ENCODE measurements at places on chromosomes 11 and 22. TPM values are rescaled to one million over a fixed set of nuclear protein-coding genes. Genes with fewer than 3 reads are reported as not detected.

Gene CDKN1C
- total RNA-seq, result 0.46 TPM

Gene DEFB131B
- not detected for total RNA-seq

Gene FXYD6
- not detected for total RNA-seq

Gene FCHSD2
- 62.6 TPM for total RNA-seq

Gene LRRC4C
- total RNA-seq, result not detected

Gene C11orf97
- total RNA-seq, result not detected

Gene SMPD1
- 50.9 TPM for total RNA-seq

Gene IGSF9B
- total RNA-seq, result 89.6 TPM

Gene OR5P2
- not detected for total RNA-seq

Gene NRIP3
- 4.2 TPM for total RNA-seq

Gene PGR
- total RNA-seq, result not detected

Gene OR51B4
- total RNA-seq, result not detected

Gene CRYBB1
- not detected for total RNA-seq

Gene CYP2D6
- 7.0 TPM for total RNA-seq

Gene PGA5
- not detected for total RNA-seq

Gene FREY1
- total RNA-seq, result 2.7 TPM

Gene KCTD17
- 55.3 TPM for total RNA-seq

Gene FLRT1
- not detected for total RNA-seq

Gene APOL6
- 105 TPM for total RNA-seq

Gene ACTN3
- total RNA-seq, result not detected

Gene KCNC1
- not detected for total RNA-seq

Gene MUC5AC
- not detected for total RNA-seq

Gene TSPO
- 103 TPM for total RNA-seq

Gene KCNQ1OT1
- 0.54 TPM for total RNA-seq

Gene SLC22A8
- total RNA-seq, result not detected

Gene SLC1A2
- total RNA-seq, result not detected

Gene PHOX2A
- total RNA-seq, result not detected

Gene E2F8
- total RNA-seq, result 22.8 TPM

Gene CCDC88B
- 188 TPM for total RNA-seq
